ENCODE measurements at places on chromosomes 4 and X. TPM values are rescaled to one million over a fixed set of nuclear protein-coding genes. Genes with fewer than 3 reads are reported as not detected.

DNA sequence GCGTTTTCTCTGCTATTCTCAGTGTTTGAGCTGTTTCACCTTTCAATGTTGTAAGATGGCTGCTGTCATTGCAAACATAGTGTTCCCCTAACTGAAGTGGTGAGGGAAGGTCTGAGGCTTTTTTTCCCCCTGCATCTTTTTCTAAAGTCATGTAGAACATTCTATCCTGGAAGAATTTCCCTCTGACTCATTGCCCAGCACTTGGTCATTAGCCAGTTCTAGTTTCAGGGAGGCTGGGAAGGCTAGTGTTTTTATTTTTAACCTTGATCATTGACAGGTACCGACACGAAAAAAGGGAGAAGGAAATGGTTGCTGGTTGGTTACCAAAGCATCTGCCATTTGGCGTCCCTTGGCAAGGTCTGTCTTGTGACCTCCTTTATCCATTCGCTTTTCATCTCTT, 6.6 kb downstream of the LANCL3 start:
- H3K4me1 ChIP-seq, result no peaks in the 10 kb centered on the region
- DNase-seq, result no peak
- H3K4me3 ChIP-seq, result no peak overlapping the region
- H3K36me3 ChIP-seq, result no peaks in the 10 kb centered on the region
- H3K27me3 ChIP-seq, result no peaks in the 10 kb centered on the region
- H3K27ac ChIP-seq, result no peak overlapping the region

DNA sequence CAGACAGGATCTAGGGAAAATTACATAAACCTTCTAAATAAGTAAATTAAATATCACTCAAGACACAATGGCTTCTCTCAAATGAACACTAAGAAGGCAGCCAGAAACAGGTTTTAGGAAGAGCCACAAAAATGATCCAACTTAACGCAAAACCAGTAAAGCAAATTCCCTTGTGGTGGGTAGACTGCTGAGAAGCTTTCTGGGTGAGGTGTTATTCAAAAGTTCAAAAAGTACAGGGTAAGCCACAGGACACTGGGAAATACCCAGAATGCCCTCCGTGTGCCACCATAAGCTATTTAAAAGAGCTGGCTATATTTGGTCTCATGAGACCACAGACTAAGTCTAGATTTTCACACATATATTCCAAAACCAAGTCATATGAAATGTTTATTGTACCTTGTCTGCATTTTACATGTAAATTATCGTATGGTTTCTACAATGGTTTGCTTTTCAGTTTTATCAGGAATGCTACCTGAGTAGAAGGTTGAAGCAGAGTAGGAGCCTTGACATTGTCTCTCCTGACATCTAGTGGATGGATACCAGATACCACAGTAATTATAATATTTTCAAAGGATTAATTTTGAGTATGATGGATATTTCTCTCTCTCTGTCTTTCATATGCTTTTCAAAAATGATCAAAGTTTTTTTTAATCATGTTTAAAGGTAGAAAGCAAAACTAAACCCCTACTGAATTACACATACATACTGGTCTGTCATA, 109.3 kb upstream of the KLHL13 start:
- no peaks in the 10 kb centered on the region for H3K4me1 ChIP-seq
- H3K27me3 ChIP-seq, result no peaks in the 10 kb centered on the region
- no peaks in the 10 kb centered on the region for H3K36me3 ChIP-seq
- no peak overlapping the region for H3K27ac ChIP-seq

DNA sequence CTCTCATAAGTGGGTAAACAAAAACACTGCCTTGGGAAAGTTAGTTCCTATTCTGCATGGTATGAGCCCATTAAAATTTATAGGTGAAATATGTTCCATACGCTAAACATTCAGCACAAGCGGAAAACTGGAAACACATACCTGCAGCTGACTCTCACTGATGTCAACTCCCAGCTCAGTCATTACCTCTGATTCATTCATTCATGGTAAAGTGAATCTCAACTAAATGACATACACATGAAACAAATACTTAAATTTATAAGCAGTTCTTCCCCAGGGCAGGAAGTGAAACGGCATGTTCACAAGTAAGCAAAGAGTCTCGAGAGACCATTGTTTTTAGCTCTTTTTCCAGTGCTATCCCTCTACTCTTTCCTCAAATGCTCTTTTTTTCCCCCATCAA, 1.6 kb downstream of the SLC10A6 start:
- peak overlapping the region; percentile 18 for H3K4me3 ChIP-seq
- no peak overlapping the region for H3K27ac ChIP-seq
- no peak for DNase-seq
- no peaks in the 10 kb centered on the region for H3K27me3 ChIP-seq
- H3K36me3 ChIP-seq, result no peaks in the 10 kb centered on the region

DNA sequence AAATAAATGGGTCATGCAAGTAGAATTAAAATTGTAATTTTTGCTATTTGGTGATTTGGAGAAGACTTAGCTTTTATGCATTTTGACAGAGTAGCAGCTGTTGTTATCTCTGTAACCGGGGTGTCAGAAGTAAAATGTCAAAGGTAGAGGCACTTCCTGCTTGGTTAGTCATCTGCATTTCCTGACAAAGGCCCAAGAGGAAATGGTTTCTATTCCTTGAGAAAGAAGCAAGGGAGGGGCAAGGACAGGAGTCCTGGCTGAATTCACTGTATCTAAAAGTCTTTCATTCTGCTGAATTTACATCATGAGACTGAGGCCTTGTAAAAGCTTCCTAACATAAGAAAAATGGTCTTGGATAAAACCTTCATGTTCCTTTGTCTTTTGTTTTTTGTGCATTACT, 550.9 kb upstream of the BOD1L1 start:
- no peaks in the 10 kb centered on the region for H3K36me3 ChIP-seq
- H3K4me1 ChIP-seq, result no peaks in the 10 kb centered on the region
- no peak for DNase-seq
- H3K4me3 ChIP-seq, result no peak overlapping the region
- H3K27ac ChIP-seq, result peak overlapping the region; percentile 45

DNA sequence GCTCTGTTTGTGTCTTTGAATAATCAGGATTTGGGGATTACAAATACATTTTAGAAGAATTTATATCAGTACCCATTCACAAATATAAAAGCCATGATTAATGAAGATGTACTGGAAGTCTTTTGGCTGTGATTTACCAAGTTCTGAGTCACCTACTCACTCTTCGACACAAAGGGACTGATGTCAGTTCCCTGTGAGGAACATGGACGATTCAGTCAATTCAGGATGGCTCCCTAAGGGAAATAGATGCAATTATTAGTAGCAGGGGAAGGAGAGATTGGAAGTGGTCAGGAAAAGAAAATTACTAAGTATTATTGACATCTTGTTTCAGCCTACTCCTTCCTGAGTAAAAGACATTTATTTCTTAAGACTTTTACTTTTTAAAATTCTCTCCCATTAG, 550.7 kb upstream of the SLIT2 start:
- no peak for DNase-seq
- no peak overlapping the region for H3K27ac ChIP-seq
- no peaks in the 10 kb centered on the region for H3K27me3 ChIP-seq
- no peak overlapping the region for H3K4me3 ChIP-seq
- no peaks in the 10 kb centered on the region for H3K4me1 ChIP-seq

DNA sequence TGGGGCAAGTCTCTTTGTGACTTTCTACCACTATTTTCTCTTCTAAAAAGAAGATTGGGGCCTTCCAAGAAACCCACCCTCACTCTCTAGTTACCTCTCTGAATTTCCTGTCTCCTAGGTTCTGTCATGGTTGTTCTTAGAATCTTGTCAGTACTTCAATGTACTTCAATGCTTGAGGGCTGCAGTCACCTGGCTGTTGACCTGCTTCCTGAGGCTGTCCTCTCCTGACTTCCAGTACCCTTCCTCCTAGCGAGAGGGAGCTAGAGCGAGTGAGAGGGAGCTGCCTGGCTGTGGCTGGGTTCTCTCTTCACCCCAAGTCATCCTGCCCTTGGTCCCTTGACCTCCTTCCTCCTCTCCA, 17.7 kb downstream of the CD99L2 start:
- H3K4me3 ChIP-seq, result no peak overlapping the region
- no peak overlapping the region for H3K27ac ChIP-seq

- peak; percentile 3 for DNase-seq
- no peaks in the 10 kb centered on the region for H3K36me3 ChIP-seq
- H3K27ac ChIP-seq, result no peak overlapping the region
These were observed 2340.7 kb downstream of the PCDH7 start for GRCh38 chr4:33060674-33061542.

GRCh38 chr4:183919141-183919540, 14.0 kb downstream of the STOX2 start:
- no peak overlapping the region for H3K4me3 ChIP-seq
- peaks cover 14% of the 10 kb centered on the region for H3K4me1 ChIP-seq
- H3K27me3 ChIP-seq, result no peaks in the 10 kb centered on the region
- H3K36me3 ChIP-seq, result no peaks in the 10 kb centered on the region

GRCh38 chr4:102807345-102807744, 20.0 kb downstream of the UBE2D3 start:
- H3K36me3 ChIP-seq, result peaks cover 57% of the 10 kb centered on the region
- no peaks in the 10 kb centered on the region for H3K27me3 ChIP-seq
- peaks cover 70% of the 10 kb centered on the region for H3K4me1 ChIP-seq
- no peak overlapping the region for H3K27ac ChIP-seq
- DNase-seq, result no peak

- H3K4me3 ChIP-seq, result no peak overlapping the region
- no peaks in the 10 kb centered on the region for H3K4me1 ChIP-seq
- no peaks in the 10 kb centered on the region for H3K36me3 ChIP-seq
- no peak for DNase-seq
- H3K27me3 ChIP-seq, result no peaks in the 10 kb centered on the region
These were observed 61.9 kb upstream of the FAM47B start for GRCh38 chrX:34880656-34881055.

- no peaks in the 10 kb centered on the region for H3K36me3 ChIP-seq
- DNase-seq, result no peak
- H3K27me3 ChIP-seq, result peaks cover 3% of the 10 kb centered on the region
- no peaks in the 10 kb centered on the region for H3K4me1 ChIP-seq
These were observed 4.1 kb upstream of the WFS1 start for GRCh38 chr4:6265546-6265945.

DNA sequence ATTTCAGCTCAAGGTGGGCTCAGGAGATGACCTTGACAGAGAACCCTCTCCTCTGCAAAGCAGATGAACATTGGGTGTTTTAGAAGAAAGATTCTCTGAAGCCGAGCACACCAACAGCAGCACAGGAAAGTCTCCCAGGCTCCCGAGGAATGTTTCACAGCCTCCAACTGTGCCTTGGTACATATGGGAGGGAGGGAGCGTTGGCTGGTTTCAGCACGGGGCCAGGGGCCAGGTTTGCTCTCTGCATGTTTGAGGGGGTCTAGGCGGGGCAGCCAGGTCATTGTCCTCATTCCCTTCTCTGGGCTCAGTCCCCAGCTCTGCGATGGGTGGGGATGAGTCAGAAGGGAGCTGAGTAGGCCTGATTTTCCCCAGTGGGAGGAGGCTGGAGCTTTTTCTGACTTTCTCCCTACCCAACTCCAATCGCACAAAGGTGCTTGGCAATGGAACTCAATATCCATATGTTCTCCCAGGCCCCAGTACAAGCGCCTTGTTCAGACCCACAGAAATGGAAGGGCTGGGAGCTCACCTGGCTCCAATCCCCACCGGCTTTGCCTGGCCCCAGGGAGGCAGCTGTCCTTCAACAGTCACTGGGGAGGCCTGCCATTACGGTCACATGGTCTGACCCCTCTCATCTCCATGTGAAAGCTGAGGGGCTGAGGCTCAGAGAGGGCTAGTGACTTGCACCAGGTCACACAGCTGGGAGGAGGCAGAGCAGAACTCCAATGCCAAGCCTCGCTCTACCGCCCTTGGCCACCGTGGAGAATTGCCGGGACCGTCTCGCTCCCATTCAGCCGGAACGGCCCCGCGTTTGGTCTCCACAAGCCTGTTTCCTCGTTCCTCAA, 108.4 kb upstream of the AFAP1 start:
- peaks cover 17% of the 10 kb centered on the region for H3K4me1 ChIP-seq
- H3K4me3 ChIP-seq, result no peak overlapping the region
- no peak for DNase-seq
- H3K27ac ChIP-seq, result no peak overlapping the region
- no peaks in the 10 kb centered on the region for H3K36me3 ChIP-seq

GRCh38 chrX:65831268-65831667, 163.8 kb downstream of the MSN start:
- H3K36me3 ChIP-seq, result no peaks in the 10 kb centered on the region
- no peak for DNase-seq
- H3K27me3 ChIP-seq, result no peaks in the 10 kb centered on the region
- H3K4me1 ChIP-seq, result no peaks in the 10 kb centered on the region
- no peak overlapping the region for H3K27ac ChIP-seq

- no peaks in the 10 kb centered on the region for H3K36me3 ChIP-seq
- no peak overlapping the region for H3K27ac ChIP-seq
- no peak for DNase-seq
- H3K4me3 ChIP-seq, result no peak overlapping the region
These were observed 128.2 kb downstream of the SLC7A11 start for GRCh38 chr4:138113819-138114400.

DNA sequence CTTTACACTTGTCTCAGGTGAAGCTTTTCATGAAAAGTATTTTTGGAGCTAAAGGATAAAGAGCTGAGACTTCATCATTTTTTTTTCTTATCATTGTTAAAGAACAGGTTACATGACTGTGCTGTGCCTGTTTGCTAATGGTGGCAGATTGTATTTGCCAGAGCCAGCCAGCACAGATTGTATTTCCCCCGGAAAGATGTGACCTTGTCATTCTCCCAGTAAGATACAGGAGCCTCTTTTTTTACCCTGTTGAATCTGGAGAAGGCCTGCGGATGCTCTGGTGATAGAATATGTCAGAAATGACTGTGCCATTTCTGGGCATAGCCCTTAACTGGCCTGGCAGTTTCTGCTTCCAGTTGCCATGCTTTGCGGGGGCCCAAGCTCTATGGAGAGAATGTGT, 91.9 kb downstream of the GPRIN3 start:
- DNase-seq, result no peak
- H3K27me3 ChIP-seq, result no peaks in the 10 kb centered on the region
- no peaks in the 10 kb centered on the region for H3K36me3 ChIP-seq
- no peaks in the 10 kb centered on the region for H3K4me1 ChIP-seq
- H3K4me3 ChIP-seq, result no peak overlapping the region

DNA sequence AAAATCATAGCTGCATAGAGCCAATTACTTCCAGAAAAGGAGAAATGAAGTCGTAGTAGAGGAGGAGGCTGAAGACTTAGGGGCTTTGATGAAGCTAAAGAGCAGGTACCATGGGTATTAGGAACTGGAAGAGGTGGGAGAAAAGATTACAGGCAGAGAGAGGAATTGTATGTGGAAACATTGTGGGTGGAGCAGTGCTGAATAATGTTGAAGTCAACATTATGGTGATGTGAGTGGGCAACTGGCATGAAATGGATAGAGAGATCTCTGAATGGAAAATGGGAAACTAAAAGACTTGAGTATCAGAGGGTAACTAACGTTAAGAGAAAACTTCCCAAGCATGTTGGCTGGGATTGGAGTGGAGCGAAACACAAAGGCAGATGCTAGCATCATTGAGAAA, 92.5 kb downstream of the AREG start:
- no peaks in the 10 kb centered on the region for H3K27me3 ChIP-seq
- peaks cover 3% of the 10 kb centered on the region for H3K4me1 ChIP-seq
- no peak overlapping the region for H3K4me3 ChIP-seq
- no peak for DNase-seq
- H3K27ac ChIP-seq, result no peak overlapping the region

The EDA2R gene
- 0.70 TPM for total RNA-seq

The ARHGAP24 gene
- 24.8 TPM for total RNA-seq

The CXCL13 gene
- total RNA-seq, result not detected

The TRPC3 gene
- total RNA-seq, result not detected

The SPANXN3 gene
- total RNA-seq, result not detected

The ZIC3 gene
- not detected for total RNA-seq

The DCHS2 gene
- not detected for total RNA-seq

The USP51 gene
- 2.0 TPM for total RNA-seq

The ATP6AP2 gene
- total RNA-seq, result 48.7 TPM

The FAM184B gene
- not detected for total RNA-seq

The N4BP2 gene
- 4.3 TPM for total RNA-seq

The CD40LG gene
- total RNA-seq, result not detected

The APOO gene
- 95.7 TPM for total RNA-seq

The GRIPAP1 gene
- 18.9 TPM for total RNA-seq

The TMEM31 gene
- total RNA-seq, result not detected

Measured in heart right ventricle (tissue), 16 donors.